ENCODE measurements at places on chromosomes 3 and 15.

GRCh38 chr15:20358779-20359414, 182.7 kb downstream of the GOLGA6L6 start:
- no peak for DNase-seq

DNA sequence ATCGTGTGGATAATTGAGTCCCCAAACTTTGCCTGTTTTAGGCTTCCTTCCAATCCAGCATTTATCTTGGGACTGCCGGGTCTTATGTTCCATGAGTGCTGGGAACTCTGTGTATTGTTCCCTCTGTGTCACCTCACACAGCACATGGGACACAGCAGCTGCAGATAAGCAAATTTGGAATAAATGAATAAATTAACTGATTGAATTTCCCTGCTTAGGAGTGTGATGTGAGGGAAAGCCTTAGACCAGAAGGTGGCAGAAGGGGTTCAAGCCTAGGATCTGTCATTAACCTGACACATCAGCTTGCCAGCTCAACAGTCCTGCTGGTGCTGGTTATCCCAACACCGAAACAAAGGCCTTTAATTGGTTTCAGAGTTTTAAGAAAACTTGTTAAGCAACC, 114.3 kb downstream of the OXSM start:
- DNase-seq = no peak

- no peak for DNase-seq
Measured at GRCh38 chr3:197407526-197407925, 109.1 kb upstream of the DLG1 start.

DNA sequence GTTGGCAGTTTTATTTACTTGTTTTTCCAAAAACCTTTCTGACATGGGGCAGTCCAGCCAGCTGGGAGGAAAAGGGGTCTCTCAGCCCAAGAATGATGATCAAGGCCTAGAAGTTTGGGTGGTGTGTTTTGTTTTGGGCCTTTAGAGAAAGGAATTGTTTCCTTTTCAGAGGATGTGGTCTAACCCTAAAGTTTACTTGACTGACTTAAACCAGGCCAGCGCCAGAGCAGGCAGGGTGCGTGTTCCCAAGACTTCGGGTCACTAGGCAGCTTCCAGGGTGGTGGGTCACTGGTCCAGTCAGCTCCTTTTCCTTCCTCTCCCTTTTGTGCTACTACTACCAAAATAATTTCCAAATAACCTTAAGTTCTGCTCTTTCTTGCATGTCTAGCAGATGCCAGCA, 4.9 kb downstream of the FLNB start:
- no peak for DNase-seq

GRCh38 chr3:159771865-159772611, 216.6 kb upstream of the IL12A start:
- no peak for DNase-seq

- DNase-seq = no peak
Measured at GRCh38 chr15:89980896-89981295, 20.2 kb upstream of the ZNF710 start.

GRCh38 chr3:14521611-14522010, 18.5 kb downstream of the GRIP2 start:
- no peak for DNase-seq

DNA sequence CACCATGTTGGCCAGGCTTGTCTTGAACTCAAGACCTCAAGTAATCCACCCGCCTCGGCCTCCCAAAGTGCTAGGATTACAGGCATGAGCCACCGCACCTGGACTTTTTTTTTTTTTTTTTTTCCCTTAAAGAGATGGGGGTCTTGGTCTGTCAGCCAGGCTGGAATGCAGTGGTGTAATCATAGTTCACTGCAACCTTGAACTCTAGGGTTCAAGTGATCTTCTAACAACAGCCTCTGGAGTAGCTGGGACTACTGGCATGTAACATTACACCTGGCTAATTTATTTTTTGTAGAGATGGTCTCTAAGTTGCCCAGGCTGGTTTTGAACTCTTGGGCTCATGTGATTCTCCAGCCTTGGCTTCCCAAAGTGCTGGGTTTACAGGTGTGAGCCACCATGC, 81.6 kb downstream of the ANKRD28 start:
- no peak for DNase-seq

- no peak for DNase-seq
Measured at GRCh38 chr3:71156062-71156665, 427.4 kb downstream of the FOXP1 start.

- DNase-seq = no peak
Measured at GRCh38 chr3:182121401-182121800, 409.7 kb downstream of the SOX2 start.

DNA sequence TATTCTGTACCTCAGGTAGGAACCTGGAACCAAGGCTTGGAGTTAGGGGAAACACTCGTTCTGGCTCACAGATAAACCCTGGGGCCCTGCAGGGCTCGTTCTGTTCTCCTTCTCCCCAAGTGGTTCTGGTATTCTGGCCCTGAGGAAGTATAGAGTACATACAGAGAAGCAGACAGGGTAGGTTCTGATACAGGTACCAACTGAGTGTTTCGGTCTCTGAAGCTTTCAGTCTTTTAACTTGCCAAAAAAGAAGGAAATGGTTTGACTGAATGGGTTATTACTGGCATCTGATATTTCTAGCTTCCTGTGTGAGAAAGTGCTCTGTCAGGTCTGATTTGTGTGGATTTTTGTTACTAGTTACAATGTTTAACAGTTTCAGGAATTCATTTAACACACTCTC, 67.3 kb downstream of the UBE2E2 start:
- no peak for DNase-seq

DNA sequence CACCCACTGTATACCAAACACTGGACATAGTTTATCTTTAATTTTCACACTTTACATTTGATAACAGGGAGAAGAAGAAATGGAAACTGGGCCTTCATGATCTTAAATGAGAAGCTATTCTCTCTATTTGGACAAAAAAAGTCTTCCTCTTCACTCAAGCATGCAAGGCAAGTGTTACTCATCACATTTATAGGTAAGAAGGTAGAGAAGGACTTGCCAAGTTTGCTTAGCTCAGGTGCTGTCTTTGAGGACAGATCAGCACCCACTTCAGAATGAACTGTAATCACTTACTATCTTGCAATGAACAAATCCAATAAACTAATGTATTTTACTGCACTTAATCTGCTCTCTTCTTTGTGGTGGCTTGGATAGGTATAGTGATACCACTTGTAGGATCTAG, 1.1 kb upstream of the MYH15 start:
- DNase-seq = no peak

DNA sequence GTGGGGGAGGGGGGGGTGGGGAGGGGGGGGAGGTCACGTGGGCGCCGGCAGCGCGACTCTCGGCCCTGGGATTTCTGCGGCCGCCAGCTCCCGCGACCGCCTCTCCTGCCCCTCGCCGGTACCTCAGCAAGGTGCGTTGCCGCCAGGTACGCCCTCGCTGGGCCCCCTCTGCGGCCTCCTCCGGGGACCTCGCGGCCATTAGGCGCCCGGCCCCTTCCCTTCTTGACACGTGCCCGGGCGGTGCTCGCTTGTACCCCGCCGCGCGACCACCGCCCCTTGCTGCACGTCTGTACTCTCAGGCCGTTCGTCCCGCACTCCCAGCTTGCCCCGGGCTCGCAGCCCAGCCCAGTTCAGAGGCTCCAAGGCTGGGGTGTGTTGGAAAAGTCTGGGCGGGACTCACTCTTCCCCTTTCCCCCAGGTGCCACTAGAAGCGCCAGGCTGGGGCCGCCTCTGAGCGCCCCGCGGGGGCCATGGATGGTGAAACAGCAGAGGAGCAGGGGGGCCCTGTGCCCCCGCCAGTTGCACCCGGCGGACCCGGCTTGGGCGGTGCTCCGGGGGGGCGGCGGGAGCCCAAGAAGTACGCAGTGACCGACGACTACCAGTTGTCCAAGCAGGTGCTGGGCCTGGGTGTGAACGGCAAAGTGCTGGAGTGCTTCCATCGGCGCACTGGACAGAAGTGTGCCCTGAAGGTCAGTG, at the start of gene MAPKAPK3:
MAPKAPK3 (plus strand) TSS at position 56 of the 696 bp plus-strand sequence; CDS start at position 471, 415 bp downstream.
- peak; percentile 31 for DNase-seq

DNA sequence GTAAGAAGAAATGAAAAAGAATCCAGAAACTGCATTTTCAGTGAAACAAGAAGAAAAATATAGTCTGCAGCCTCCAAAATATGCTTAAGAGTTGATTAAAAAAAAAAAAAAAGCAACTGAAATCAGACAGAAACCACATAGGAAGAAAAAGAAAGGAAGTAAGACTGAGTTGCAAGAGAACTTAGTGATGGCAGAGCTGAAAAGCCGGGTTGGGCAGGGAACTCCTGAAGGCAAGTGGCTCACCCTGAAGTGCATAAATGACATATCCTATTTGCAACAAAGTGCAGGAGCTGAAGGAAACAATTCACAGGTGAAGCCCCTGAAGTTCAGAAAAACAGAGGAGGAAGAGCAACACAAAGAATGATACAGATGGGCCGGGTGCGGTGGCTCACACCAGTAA, 108.8 kb upstream of the SLC25A36 start:
- DNase-seq = no peak

DNA sequence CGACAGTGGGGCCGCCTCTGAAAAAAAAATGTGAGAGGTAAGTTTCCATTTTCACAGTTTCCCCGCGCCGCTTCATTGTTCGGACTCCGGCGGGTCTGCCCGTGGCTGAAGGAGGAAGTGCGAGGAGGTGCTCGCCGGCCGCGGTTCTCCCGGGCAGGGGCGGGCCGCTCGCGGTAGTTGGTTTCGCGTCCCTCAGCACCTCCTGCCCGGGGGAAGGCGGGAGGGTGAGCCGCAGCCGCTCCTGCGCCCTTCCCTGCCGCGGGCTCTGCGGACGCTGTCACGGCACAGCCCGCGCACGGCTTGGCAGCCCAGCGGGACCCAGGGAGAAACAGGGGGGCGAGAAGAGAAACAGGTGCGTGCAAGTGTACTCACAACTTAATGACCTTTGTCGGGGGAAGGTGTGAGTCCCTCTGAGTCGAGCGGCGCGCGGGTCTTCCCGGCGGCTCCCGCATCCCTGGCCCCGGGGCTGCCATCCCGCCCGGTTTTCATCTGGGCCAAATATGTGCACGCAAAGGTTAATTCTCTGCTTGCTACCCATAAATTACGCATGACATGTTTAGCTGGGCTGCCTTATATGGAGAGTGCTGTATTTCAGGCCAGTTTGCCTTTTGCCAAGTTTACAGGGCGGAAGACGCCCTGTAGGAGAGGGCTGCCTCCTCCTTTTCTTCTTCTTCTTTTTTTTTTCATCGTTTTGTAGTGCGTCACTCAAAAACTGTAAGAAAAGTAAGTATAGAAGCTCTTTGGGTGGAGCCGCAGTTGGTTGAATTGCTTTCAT, 514 bp downstream of the MBNL1 start:
- DNase-seq = peak; percentile 52

- DNase-seq = no peak
Measured at GRCh38 chr15:80915472-80915871, 74.1 kb downstream of the MESD start.

DNA sequence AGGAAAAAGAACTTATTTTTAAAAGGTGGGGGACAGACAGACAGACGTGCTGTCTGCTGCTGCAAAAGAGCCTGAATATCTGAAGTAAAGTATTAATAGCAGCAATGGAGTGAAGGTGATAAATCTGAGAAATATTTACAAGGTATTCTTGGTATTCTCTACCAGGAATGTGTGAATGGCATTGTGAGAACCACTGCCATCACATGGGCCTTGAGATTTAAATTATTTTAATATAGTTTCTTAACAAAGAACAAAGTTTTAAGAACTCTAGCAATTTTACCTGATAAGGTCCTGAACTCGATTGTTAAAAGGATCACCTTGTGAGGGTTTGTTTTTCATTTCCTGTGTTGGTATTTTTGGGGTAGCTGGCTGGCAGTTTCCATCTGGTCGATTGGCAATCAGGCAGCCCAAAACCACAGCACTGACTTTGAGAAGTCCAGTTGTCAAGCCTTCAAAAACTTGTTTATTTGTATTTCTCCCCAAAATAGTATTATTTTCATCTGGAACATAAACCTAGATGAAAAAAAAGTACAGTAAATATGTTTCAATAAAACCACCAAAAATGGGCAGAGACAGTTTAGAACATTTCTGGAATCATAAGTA, 97.3 kb downstream of the ISL2 start:
- no peak for DNase-seq

- DNase-seq = peak; percentile 18
Measured at GRCh38 chr3:60086811-60087210, 1037.0 kb upstream of the CFAP20DC start.

GRCh38 chr15:51830276-51830806, 888 bp downstream of the TMOD3 start:
- DNase-seq = no peak

DNA sequence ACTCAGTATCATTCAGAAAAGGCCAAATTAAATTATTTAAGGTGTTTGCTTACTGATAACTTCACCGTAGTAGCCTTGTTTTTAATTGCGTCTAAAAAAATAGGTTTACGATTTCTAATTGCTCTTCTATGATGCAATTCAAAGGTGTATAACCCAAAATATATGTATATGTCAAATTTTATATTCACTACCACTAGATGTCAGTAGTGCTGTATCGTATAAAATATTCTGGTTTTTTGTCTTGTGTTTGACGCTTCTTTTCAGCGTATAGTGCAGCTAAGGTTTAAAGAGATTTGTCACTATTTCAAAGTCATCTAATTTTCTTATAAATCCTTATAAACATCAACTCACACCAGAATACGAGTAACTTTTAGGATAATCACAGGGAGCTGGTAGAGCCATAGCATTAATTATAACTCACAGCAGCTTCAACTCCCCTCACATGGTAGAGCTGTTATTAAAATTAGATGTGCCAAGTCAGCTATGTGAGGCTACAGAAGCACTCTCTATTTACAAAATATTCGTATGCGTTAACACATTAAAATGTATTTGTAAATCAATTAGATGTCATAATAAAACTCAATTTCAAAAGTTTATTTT, 3.5 kb downstream of the PFN2 start:
- no peak for DNase-seq
